Neural crest cell (in vitro differentiated cells): ENCODE measurements at places on chromosomes 1 and 21.

- peak; percentile 32 for DNase-seq
- H3K27me3 ChIP-seq = no peaks in the 10 kb centered on the region
- H3K36me3 ChIP-seq = peaks cover 2% of the 10 kb centered on the region
- H3K27ac ChIP-seq = no peak overlapping the region
Measured at GRCh38 chr1:207823880-207824566, 72.2 kb downstream of the CD46 start.

DNA sequence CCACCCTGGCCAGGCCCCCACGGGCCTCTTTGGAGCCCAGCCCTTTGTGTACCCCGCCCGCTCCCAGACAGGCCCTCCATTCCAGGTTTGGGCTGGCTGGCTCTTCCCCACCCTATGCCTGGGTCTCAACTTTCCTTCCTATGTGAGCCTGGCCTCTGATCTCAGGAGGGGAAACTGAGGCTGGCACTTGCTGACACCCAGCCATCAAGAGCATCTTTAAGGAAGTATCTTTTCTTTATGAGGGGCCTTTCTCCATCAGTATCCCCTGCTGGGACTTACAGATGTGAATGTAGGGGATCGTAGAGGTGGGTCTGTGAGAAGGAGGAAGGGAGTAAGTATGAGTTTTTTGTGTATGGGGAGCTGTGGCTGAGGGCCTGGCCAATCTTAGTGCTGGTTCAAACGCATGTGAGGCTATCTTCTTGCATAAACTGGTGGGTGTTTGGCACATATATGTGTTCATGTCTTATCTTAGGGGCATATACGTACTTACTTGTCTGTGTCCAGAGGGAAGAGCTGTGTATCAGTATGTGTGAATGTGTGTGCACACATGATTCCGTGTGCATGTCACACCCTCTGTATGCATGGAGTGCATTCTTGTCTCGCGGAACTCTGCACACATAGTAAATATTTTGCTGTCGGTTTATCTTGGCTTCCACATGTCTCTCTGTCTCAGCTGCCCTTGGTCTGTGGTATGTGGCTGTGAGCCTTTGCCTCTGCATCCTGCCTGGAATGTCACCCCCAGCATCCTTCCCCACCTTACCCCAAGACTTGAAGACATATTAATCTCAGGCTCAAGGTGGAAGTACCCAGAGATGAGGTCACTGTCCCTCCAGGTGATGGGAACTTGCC, 5.4 kb downstream of the NECTIN4 start:
- H3K27ac ChIP-seq = no peak overlapping the region
- H3K27me3 ChIP-seq = no peaks in the 10 kb centered on the region
- no peaks in the 10 kb centered on the region for H3K36me3 ChIP-seq

GRCh38 chr1:48233666-48234485, 11.4 kb downstream of the SLC5A9 start:
- no peaks in the 10 kb centered on the region for H3K36me3 ChIP-seq
- peak overlapping the region; percentile 66 for H3K27ac ChIP-seq
- H3K27me3 ChIP-seq = no peaks in the 10 kb centered on the region
- H3K4me1 ChIP-seq = no peaks in the 10 kb centered on the region

DNA sequence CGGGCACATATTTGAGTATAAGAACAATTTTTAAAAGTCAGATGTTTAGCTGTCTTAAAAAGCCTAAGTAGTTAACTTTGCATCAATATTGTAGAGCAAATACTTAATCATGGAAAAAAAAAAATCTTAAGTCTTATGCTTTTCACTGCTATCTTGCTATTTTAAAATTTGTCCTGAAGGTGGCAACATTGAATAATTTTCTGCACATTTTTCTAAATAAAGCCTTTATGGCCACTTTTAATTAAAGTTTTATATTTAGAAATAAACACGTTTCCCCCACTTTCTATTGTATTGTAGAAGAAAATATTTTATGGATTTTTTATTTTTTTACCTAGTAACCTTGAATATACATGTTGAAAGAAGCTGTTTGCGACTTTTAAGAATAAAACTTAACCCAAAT, 198.8 kb downstream of the AMY1C start:
- H3K4me3 ChIP-seq = no peak overlapping the region
- DNase-seq = no peak
- no peak overlapping the region for H3K27ac ChIP-seq
- peaks cover 46% of the 10 kb centered on the region for H3K27me3 ChIP-seq
- H3K4me1 ChIP-seq = no peaks in the 10 kb centered on the region

- no peak overlapping the region for H3K27ac ChIP-seq
- no peaks in the 10 kb centered on the region for H3K36me3 ChIP-seq
- H3K4me3 ChIP-seq = no peak overlapping the region
- DNase-seq = no peak
- H3K27me3 ChIP-seq = peaks cover 68% of the 10 kb centered on the region
Measured at GRCh38 chr1:204304067-204304466, 55.7 kb downstream of the PLEKHA6 start.

GRCh38 chr1:22470227-22470626, 18.6 kb downstream of the ZBTB40 start:
- no peaks in the 10 kb centered on the region for H3K36me3 ChIP-seq
- H3K27ac ChIP-seq = peak overlapping the region; percentile 0
- no peak for DNase-seq
- peaks cover 4% of the 10 kb centered on the region for H3K4me1 ChIP-seq
- H3K4me3 ChIP-seq = no peak overlapping the region

DNA sequence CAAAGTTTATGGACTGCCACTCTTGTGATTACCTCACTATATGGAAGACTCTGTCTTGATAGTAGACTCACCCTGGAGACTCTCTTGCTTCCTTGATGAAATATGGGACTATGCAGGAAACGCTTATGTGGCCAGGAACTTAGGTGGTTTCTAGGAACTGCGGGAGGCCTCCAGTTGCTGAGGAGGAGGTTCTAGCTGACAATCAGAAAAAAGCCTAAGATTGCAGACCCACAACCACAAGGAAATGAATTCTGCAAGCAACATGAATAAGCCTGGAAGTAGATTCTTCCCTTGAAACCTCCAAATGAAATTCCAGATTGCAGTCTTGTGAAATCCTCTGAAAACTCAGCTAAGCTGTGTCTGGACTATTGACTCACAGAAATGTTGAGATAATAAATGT, 88.9 kb upstream of the COL11A1 start:
- H3K36me3 ChIP-seq = no peaks in the 10 kb centered on the region
- H3K27ac ChIP-seq = no peak overlapping the region
- H3K4me3 ChIP-seq = no peak overlapping the region
- peaks cover 10% of the 10 kb centered on the region for H3K4me1 ChIP-seq
- no peaks in the 10 kb centered on the region for H3K27me3 ChIP-seq
- DNase-seq = no peak

- H3K27me3 ChIP-seq = peaks cover 2% of the 10 kb centered on the region
- H3K36me3 ChIP-seq = no peaks in the 10 kb centered on the region
- H3K4me3 ChIP-seq = no peak overlapping the region
- H3K27ac ChIP-seq = no peak overlapping the region
- H3K4me1 ChIP-seq = no peaks in the 10 kb centered on the region
Measured at GRCh38 chr1:113353580-113353979, 36.7 kb upstream of the MAGI3 start.

GRCh38 chr1:177343445-177343844, 172.7 kb downstream of the BRINP2 start:
- H3K4me3 ChIP-seq = no peak overlapping the region
- peaks cover 17% of the 10 kb centered on the region for H3K4me1 ChIP-seq
- no peaks in the 10 kb centered on the region for H3K27me3 ChIP-seq
- DNase-seq = no peak

- no peaks in the 10 kb centered on the region for H3K36me3 ChIP-seq
- H3K4me1 ChIP-seq = peaks cover 19% of the 10 kb centered on the region
- H3K4me3 ChIP-seq = peak overlapping the region; percentile 77
Measured at GRCh38 chr1:161763522-161764098, 2.5 kb upstream of the ATF6 start.

GRCh38 chr1:229004066-229004833, 266.7 kb upstream of the RAB4A start:
- H3K36me3 ChIP-seq = no peaks in the 10 kb centered on the region
- no peak for DNase-seq
- peaks cover 28% of the 10 kb centered on the region for H3K4me1 ChIP-seq
